ENCODE measurements at places on chromosomes 1 and 21. TPM values are rescaled to one million over a fixed set of nuclear protein-coding genes. Genes with fewer than 3 reads are reported as not detected.

- no peak for DNase-seq
These were observed 36.8 kb downstream of the RAP1A start for GRCh38 chr1:111656086-111657017.

- DNase-seq, result no peak
These were observed 23.5 kb downstream of the F11R start for GRCh38 chr1:160997323-160998038.

DNA sequence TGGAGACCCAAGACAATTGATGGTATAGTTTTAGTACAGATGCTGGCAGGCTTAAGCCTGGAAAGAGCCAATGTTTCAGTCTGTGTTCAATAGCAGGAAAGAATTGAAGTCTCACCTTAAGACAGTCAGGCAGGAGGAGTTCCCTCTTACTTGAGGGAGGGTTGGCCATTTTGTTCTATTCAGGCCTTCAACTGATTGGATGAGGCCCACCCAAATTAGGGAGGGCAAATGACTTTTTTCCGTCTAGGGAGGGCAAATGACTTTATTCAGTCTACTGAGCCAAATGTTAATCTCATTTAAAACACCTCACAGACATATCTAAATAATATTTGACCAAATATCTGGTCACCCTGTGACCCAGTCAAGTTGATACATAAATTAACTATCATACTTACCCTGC lies 31.4 kb upstream of the ELAVL4 start:
- DNase-seq, result no peak

GRCh38 chr1:13699936-13700520 lies at the start of gene PRDM2:
Gene PRDM2 (plus strand): TSS chr1:13700188. CDS start chr1:13715606, 15,418 bp downstream.
- DNase-seq, result peak; percentile 45

- no peak for DNase-seq
These were observed 4.0 kb upstream of the PROX1 start for GRCh38 chr1:213983493-213984386.

GRCh38 chr1:220516014-220516721 lies 11.8 kb upstream of the MARK1 start:
- no peak for DNase-seq

The PAQR6 gene
- polyA plus RNA-seq, result 8.6 TPM

The MAB21L3 gene
- polyA plus RNA-seq, result 0.23 TPM

The BSND gene
- 0.11 TPM for polyA plus RNA-seq

The C1orf167 gene
- 1.5 TPM for polyA plus RNA-seq

The FCRL5 gene
- polyA plus RNA-seq, result 8.1 TPM

The S100A7A gene
- 0.30 TPM for polyA plus RNA-seq

The FMO5 gene
- polyA plus RNA-seq, result 4.7 TPM
